Aorta (tissue), 5 donors: ENCODE measurements at places on chromosomes 2 and 18. TPM values are rescaled to one million over a fixed set of nuclear protein-coding genes. Genes with fewer than 3 reads are reported as not detected.

- no peaks in the 10 kb centered on the region for H3K4me1 ChIP-seq
- no peaks in the 10 kb centered on the region for H3K27me3 ChIP-seq
- H3K27ac ChIP-seq = no peak overlapping the region
- no peaks in the 10 kb centered on the region for H3K36me3 ChIP-seq
Observed at GRCh38 chr2:28025123-28025522, 134.6 kb downstream of the BABAM2 start.

- DNase-seq = no peak
- H3K27me3 ChIP-seq = no peaks in the 10 kb centered on the region
- H3K4me3 ChIP-seq = no peak overlapping the region
- no peaks in the 10 kb centered on the region for H3K36me3 ChIP-seq
- H3K4me1 ChIP-seq = peaks cover 3% of the 10 kb centered on the region
Observed at GRCh38 chr2:64013053-64013452, 6.2 kb downstream of the VPS54 start.

The CREG2 gene
- 0.60 TPM for total RNA-seq

DNA sequence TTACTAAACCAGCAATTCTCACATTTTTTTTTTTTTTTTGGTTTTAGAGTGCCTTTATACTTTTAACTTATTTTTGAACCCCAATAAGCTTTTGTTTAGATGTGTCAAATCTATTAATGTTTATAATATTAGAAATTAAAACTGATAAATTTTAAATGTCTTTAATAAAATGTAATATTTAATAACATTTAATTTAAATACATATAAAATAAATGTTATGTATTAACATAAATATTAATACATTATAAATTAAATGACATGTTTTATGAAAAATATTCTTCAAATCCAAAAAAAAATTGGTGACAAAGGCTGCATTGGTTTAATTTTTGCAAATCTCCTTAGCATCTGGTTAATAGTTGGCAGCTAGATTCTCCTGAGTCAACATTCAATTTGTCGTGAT lies 163.7 kb downstream of the PRPF40A start:
- no peaks in the 10 kb centered on the region for H3K27me3 ChIP-seq
- H3K4me3 ChIP-seq = no peak overlapping the region
- DNase-seq = no peak
- H3K27ac ChIP-seq = no peak overlapping the region
- H3K4me1 ChIP-seq = peaks cover 2% of the 10 kb centered on the region
- no peaks in the 10 kb centered on the region for H3K36me3 ChIP-seq

The HOXD13 gene
- total RNA-seq = not detected

- no peaks in the 10 kb centered on the region for H3K27me3 ChIP-seq
- H3K4me1 ChIP-seq = peaks cover 3% of the 10 kb centered on the region
- H3K4me3 ChIP-seq = no peak overlapping the region
- no peak overlapping the region for H3K27ac ChIP-seq
- DNase-seq = no peak
Observed at GRCh38 chr2:31236433-31237205, 2.7 kb downstream of the EHD3 start.
